ENCODE measurements at places on chromosomes 5 and 9.

- no peak for DNase-seq
Observed at GRCh38 chr5:133222040-133222439, 170.2 kb downstream of the HSPA4 start.

DNA sequence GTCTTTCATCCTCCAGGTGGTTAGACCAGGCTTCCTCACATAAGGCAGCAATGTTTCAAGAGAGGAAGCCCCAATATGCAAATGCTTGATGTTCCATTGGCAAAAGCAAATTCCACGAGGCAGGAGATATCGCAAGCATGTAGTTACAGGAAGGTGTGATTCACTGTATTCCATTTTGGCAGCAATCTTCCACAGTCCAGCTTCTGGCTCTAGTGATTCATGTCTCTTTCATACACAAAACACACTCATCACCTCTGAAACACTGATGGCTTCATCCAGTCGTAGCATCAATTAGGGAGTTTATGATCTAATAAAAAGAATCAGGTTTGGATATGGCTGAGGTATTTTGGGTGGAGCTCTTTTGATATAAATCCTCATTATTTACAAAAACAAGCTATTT lies 552.2 kb upstream of the RIOK2 start:
- no peak for DNase-seq

GRCh38 chr9:71685394-71685793 lies 82.9 kb downstream of the CEMIP2 start:
- no peak for DNase-seq

DNA sequence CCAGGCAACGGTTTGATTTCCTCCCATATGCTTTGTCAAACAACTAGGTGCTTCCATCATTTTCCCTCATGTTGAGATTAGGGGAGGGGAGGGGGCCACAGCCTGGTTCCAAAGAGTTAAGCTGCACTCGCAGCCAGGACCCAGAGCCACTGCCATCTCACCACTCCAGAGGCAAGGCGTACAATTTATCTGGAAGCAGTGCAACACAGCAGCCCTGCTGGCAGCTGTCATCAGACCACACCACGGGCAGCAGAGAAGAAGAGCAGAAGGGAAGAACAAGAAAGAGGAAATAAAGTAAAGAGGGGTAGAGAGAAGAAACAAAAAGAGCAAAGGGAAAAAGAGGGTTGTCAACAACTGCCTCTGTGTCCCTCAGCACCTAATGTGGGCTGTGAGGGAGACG lies 38.9 kb downstream of the MED27 start:
- DNase-seq = no peak

- no peak for DNase-seq
Observed at GRCh38 chr5:125481506-125482465, 735.3 kb upstream of the ZNF608 start.

- no peak for DNase-seq
Observed at GRCh38 chr9:12066455-12067035, 626.6 kb upstream of the TYRP1 start.

Measured in stimulated activated CD8-positive, alpha-beta memory T cell treated with anti-CD3 and anti-CD28 coated beads, Interleukin-7, amount 100 ng/mL, for 1 hour (primary cell).